ENCODE measurements at places on chromosomes 6 and 20. TPM values are rescaled to one million over a fixed set of nuclear protein-coding genes. Genes with fewer than 3 reads are reported as not detected.

Gene FRK
- polyA plus RNA-seq: 0.32 TPM

Gene PHACTR1
- polyA plus RNA-seq: 5.8 TPM

Gene MAS1
- 0.25 TPM for polyA plus RNA-seq

Gene TGM2
- 14.9 TPM for polyA plus RNA-seq

Gene KCNS1
- polyA plus RNA-seq: 0.04 TPM

Gene OPRM1
- not detected for polyA plus RNA-seq

Gene CDYL
- 18.2 TPM for polyA plus RNA-seq

Gene SOX12
- 29.8 TPM for polyA plus RNA-seq

Gene FIG4
- polyA plus RNA-seq: 9.7 TPM

Gene FOXF2
- polyA plus RNA-seq: 0.90 TPM

Gene NINL
- 19.4 TPM for polyA plus RNA-seq

Gene SUPT3H
- 11.3 TPM for polyA plus RNA-seq

Gene NKAIN2
- polyA plus RNA-seq: 5.2 TPM

Gene C6orf52
- 1.5 TPM for polyA plus RNA-seq

Gene SLC13A3
- 3.1 TPM for polyA plus RNA-seq

Gene RAD21L1
- polyA plus RNA-seq: not detected

Gene PDE10A
- 6.3 TPM for polyA plus RNA-seq

Gene NHLRC1
- polyA plus RNA-seq: 3.9 TPM

Gene PTCHD4
- 0.77 TPM for polyA plus RNA-seq

Gene B3GAT2
- 1.2 TPM for polyA plus RNA-seq

Gene MGME1
- 21.0 TPM for polyA plus RNA-seq

Gene TBC1D7
- 26.2 TPM for polyA plus RNA-seq

Gene SPATS1
- not detected for polyA plus RNA-seq

Gene ULBP3
- polyA plus RNA-seq: 1.6 TPM

Gene HAO1
- not detected for polyA plus RNA-seq

Gene KIZ
- polyA plus RNA-seq: 17.7 TPM

Gene STK4
- 9.2 TPM for polyA plus RNA-seq

Gene RFX6
- not detected for polyA plus RNA-seq

Gene HTR1E
- polyA plus RNA-seq: not detected

Gene ZKSCAN4
- 6.1 TPM for polyA plus RNA-seq

Gene LRRN4
- 0.23 TPM for polyA plus RNA-seq

Gene NEURL2
- 24.5 TPM for polyA plus RNA-seq

Gene PROKR2
- not detected for polyA plus RNA-seq

Gene OR2J3
- polyA plus RNA-seq: not detected

Gene SMLR1
- not detected for polyA plus RNA-seq

Gene CTAGE9
- polyA plus RNA-seq: not detected

Gene GRM1
- polyA plus RNA-seq: 0.10 TPM

Gene STXBP5
- 10.7 TPM for polyA plus RNA-seq

Gene GJA10
- polyA plus RNA-seq: not detected

Gene GINS1
- polyA plus RNA-seq: 6.0 TPM

Gene MEA1
- 38.2 TPM for polyA plus RNA-seq

Gene FOXQ1
- polyA plus RNA-seq: 0.08 TPM

Gene OXT
- 0.50 TPM for polyA plus RNA-seq

Gene PACSIN1
- 1.1 TPM for polyA plus RNA-seq

All from hindlimb muscle (tissue), 1 donor.